ENCODE measurements at places on chromosomes 4 and X.

DNA sequence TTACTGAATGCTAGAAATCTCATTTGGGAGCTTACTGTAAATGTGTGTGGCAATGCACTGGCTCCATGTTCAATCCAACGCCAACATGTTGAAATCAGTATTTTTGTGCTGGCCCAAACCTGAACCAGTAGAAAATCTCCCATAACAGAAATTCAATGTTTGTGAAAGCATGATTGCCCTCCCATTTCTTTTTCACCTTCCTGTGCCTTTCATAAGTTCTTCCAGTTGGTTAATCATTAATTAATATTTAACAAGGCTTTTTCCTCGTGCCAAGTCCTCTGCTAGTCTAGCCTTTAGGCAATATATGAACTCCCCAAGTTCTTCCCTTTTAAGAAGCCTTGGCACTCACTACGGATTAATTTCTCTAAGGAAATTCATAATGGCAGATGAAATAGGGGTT, 1.3 kb upstream of the PLS3 start:
- DNase-seq = no peak

DNA sequence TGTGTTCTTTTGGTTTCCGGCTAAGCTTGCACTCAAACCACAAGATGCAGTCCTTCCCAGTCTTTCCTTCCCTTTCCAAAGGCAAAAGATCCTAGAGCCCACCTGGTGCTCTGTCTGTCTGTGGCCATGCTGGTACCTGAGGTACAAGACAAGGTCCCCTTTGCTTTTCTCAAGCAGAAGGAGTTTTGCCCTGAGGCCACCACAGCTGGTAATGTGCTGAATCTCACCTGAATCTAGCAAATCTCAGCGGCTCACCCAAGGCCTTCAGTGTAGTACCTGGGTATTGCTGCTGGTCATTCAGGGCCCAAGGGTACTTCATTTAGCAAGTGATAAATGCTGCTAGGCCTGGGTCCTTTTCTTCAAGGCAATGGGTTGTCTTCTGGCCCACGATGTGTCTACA, 20.5 kb upstream of the KLF8 start:
- no peak for DNase-seq

DNA sequence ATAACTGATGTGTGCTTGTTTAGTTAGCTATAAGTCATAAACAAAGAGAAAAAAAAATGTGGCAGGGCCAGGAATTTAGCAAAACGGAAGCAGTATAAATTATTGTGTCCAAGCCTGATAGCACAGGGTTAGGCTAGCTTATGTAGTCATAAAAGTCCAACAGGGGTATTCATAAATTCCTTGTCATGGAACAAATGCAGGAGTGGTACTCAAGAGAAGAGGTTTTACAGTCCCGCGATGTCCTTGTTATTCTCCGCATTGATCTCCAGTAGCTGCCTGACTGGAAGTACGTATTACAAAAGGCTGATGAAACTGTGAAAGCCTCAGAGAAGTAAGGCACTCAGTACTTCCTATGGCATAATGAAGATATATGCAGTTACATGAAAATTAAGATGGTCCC, 336.9 kb upstream of the TRAM1L1 start:
- no peak for DNase-seq

GRCh38 chrX:135327299-135327698, 18.0 kb downstream of the ETDC start:
- no peak for DNase-seq

DNA sequence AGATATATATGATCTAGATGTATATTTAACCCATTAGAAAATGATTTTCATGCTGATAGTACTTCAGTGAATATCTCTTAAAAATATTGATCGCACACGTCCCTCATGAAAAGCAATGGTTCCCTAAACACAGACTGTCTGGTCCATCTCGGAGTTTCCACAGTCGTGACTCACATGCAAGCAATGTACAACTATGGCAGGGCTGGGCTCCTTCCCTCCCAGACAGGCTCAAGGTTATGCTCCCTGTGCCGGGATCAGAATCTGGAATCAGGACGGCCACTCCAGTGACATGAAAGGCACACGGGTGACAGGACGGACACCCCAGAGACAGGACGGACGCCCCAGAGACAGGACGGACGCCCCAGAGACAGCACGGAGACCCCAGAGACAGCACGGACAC, 40.2 kb upstream of the PPP2R3B start:
- no peak for DNase-seq

DNA sequence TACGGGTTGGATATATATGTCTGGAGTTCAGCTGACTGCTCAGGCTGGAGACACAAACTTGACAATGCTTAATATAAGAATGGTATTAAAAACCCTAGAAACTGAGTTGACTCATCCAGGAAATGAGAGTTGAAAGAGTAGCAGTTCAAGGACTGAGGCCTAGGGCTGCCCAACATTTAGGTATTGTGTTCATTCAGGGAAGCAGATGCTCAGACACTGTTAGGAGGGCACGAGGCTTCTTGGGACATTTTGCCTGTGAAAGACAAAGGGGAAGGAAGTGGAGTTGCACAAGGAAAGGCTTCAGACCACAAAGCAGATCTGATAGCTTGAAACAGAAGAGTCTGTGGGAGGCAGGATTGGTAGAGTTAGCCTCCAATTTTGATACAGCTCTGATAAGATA, 52.0 kb upstream of the HS3ST1 start:
- no peak for DNase-seq

DNA sequence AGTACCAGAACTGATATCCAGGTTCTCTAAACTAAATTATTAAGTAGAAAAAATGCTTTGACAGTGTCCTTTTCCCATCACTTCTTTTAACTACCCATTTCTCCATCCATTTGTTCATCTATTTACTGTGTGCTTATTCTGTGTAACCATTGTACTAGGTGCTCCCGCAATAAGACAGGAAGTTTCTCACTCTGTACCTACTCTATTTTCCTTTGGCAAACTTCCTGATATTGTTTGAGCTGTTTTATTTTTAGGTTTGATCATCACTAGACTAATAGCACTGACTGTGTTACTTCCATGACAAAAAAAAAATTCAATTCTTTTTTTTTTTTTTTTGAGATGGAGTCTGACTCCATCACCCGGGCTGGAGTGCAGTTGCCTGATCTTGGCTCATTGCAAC, 102.5 kb upstream of the CASK start:
- DNase-seq = no peak

- DNase-seq = no peak
Measured at GRCh38 chr4:97507587-97508245, 635.6 kb downstream of the STPG2 start.

GRCh38 chr4:147487616-147488015, 6.7 kb downstream of the EDNRA start:
- no peak for DNase-seq

DNA sequence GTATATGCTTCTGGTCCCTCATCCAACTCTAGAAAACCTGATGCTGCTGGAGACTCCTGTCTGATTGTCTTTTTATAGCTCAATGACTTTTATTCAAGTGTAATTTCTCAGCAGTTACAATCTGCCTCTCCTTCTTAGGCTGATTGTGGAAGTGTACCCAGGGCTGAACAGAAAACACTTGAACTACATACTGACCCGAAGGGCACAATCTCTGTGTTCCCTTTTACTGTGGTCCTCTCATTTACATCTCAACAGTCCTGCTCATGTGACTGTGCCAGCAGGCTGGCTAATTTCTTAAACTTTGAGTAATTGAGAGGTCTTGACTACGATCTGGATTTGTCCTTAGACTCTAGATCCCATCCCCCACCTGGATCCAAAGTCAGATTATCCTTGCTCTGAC, 863.4 kb downstream of the PDHA2 start:
- no peak for DNase-seq

GRCh38 chr4:73929278-73929677, 52.5 kb downstream of the PF4 start:
- DNase-seq = no peak

GRCh38 chr4:156261230-156261629, 307.6 kb upstream of the CTSO start:
- no peak for DNase-seq

GRCh38 chr4:126735294-126736132, 897.2 kb upstream of the INTU start:
- no peak for DNase-seq

GRCh38 chr4:37243051-37243450, 1.5 kb upstream of the NWD2 start:
- DNase-seq = no peak

DNA sequence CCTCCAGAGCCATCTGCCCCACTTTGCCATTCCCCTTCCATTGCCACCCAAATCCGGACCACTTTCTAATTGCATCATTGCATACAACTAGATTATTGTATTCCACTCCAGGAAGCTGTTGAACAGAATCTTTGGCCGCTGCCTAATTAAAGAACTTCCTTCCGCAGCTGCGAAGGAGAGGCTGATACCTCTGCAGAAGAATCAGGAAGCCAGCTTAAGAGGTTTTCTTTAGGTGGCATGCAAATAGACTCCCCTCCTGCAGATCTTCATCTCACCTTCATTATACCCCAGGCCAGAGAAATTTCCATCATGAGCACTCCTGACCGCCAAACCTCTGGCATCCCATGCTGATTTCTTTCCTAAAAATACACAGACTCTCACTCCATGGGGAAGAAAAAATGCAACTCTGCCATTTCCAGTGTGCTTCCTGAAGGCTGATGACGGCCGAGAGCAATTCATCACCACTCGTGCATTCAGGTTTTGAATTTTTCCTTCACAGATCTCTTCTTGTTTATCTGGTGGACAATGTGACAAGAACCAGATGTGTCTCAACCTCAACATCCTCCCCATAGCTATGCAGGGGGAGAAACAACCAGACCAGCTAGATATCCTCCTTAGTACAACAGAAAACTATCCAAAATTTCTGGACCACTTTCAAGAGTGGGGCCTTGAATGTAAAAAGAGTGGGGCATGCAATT, 31.2 kb downstream of the LGI2 start:
- no peak for DNase-seq

GRCh38 chrX:151828439-151829080, 84.1 kb upstream of the MAGEA4 start:
- DNase-seq = no peak

DNA sequence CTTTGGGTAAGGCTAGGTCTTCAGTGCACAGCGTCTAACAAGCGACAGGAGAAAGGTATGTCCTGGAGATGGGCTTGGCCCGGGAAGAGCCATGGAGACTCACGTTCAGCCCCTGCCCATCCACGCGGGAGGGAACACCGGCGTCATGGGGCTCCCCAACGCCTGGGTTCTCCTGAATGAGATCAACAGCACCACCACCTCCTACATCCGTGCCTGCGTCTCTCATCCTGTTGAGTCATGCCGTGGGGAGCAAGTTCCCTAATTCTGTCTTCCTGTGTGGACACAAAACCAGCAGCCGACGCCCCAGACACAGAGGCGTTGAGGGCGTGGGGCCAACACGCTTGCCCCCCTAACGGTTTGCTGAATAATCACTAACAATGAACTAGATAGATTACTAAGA, 20.1 kb upstream of the IL3RA start:
- no peak for DNase-seq

DNA sequence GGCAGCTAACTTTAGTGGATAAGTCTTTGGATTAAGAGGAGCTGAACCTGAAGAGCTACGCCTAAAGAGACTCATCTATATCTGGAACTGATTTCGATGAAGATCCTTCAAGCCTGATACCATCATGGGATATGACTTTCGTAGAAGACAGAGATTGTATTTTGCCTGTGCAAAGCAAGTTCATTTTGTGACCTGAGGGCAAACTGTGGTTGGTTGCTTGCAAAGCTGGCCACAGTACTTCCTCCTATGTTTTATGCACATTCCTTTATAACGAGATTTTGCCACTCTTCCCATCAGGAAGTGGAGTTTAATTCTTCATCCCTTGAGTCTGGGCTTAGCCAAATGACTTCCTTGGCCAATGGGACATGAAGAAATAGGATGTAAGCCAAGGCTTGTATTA, 519.3 kb upstream of the NR3C2 start:
- no peak for DNase-seq

- DNase-seq = no peak
Measured at GRCh38 chr4:59044286-59044900, 1934.2 kb upstream of the IGFBP7 start.

DNA sequence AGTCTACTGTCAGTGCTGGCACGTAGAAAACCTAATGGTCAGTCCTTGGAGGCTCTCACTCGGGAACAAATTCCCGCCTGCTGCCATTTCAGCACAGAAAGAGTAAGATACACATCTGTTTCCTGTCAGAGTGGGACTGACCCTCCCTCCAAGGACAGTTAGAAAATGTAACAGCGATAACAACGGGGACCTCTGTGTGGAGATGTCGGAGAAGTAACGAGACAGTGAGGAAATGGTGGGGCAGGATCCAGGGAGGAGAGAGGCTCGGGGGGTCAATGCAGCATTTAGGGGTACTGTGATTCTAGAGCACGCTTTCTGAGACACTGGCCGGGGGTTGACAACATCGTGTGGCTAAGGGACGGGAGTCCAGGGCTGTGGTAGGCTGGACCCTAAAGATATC, 36.0 kb upstream of the SORCS2 start:
- DNase-seq = no peak

DNA sequence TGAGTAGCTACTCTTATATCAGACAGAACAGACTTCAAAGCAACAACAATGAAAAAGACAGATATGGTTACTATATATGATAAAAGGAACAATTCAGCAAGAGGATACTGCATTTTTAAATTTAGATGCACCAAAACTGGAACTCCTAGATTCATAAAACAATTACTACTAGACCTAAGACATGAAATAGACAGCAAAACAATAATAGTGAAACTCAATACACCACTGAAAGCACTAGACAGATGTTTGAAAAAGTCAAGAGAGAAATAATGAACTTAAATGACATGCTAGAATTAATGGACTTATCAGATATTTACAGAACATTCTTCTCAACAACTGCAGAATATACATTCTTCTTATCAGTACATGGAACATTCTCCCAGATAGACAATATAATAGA, 99.5 kb upstream of the ITM2A start:
- DNase-seq = no peak

GRCh38 chr4:122539861-122540465, 80.9 kb downstream of the IL21 start:
- no peak for DNase-seq

- no peak for DNase-seq
Measured at GRCh38 chr4:75001871-75002270, 69.0 kb downstream of the PARM1 start.

DNA sequence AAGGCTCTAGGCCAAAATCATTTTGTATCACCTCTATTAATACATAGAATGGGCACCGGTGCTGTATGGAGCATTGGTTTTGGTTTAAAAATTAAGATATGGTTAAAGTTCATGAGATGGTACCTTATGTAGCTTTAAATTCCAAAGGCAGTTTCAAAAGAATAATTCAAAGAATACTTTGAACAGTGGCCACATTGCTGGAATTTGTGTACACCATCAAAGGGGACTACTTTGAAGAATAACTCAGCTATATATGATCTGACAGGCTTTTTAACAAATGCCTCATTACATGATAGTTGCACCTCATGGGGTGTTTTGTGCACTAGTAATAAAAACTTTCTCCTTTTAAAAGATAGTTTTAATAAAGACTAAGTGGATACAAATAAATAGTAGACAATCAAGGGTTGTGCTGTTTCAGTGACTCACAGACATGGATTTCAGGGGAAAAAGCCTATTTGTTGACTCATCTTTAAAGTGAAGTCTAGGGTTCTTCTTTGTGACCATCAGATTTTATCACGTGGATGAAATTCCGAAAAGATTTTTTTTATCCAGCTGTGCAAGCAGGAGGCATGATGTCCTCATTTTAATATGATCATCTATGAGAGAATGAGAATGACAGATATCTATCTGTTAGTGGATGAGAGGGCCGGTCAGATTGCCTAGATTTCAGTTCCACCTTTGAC, 12.8 kb downstream of the MTM1 start:
- no peak for DNase-seq

GRCh38 chr4:81049907-81050306, 19.4 kb downstream of the BMP3 start:
- no peak for DNase-seq

Measured in cerebellum (tissue), 4 donors.